ENCODE measurements at places on chromosomes 1 and 21.

- DNase-seq: no peak
Observed at GRCh38 chr1:216154063-216154462, 269.2 kb downstream of the USH2A start.

GRCh38 chr1:225651376-225651871 is 1.5 kb downstream of the ENAH start:
- peak; percentile 20 for DNase-seq

GRCh38 chr21:34343838-34344381 is 19.9 kb upstream of the KCNE2 start:
- DNase-seq: no peak

DNA sequence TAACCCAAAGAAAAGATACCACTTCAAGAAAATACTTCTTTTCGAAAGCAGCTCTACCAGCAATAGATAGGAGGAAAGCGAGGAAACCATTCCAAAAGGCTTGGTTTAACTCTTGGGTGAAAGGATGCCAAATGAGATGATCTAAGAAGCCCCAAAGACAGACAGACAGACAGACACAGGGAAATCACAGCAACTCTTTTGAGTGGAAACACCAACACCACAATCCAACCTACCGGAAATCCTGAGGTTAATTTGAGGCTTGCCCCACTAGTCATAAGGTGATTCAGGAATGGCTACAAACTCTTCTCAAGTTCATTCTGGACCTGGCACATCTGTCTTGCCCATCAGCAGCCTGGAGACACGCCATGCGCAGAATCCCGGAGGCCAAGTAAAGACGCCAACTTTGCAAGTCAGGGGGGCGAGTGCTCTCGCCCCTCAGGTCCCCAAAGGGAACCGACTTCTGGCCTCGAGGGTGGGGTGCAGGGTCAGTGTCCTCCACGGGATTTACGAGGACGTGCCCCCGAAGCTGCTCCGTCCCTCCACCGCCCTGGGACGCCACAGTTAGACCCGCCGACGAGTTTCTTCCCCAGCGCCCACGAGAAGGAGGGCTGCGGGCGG is 778 bp downstream of the EVI5 start:
- DNase-seq: peak; percentile 40

GRCh38 chr1:27122652-27123051 is 32.3 kb downstream of the SLC9A1 start:
- peak; percentile 72 for DNase-seq

DNA sequence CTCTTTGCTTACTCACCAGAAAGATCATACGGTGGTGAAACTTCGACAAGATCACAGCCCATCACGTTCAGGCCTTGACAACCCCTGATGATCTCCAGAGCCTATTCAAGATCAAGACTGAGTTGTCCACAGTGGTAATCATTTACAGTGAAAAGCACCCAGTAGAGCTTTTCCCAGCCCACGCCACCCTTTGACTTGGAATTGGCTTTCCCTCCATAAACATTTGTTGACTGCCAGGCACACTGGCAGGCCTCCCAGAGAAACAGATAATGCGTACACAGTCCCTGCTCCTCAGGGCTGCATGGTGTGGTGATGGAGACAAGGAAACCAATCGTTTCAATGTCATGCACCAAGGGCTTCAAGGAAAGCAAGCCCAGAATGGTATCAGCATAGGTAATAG is 10.1 kb downstream of the AGMAT start:
- DNase-seq: no peak

DNA sequence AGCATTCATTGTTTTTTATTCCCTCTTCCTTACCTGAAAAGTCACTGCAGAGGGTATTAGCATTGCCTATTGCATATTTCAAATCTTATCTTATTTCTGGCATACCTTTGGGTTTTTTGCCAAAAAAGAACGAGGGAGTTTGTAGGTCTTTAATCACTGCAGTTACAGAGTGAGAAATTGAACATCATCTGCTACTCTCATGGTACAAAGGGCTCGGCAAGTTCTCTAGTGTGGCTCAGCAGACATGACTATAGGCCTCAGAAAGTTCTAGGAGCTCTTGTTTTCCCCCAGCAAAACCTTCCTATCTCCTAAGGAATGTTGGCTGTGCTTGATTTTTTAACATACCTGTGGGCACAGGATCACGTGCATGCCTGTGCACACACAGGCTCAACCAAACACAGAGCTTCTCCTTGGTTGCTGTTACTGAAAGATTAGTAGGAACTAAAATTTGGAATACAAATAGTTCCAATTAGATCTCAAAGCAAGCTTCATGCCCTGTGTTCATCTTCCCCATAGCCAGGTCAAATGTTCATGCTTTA is 69.7 kb downstream of the CCDC185 start:
- no peak for DNase-seq

- DNase-seq: no peak
Observed at GRCh38 chr1:57500136-57500830, 76.4 kb upstream of the DAB1 start.

GRCh38 chr1:76153841-76154205 is 79.3 kb downstream of the ST6GALNAC3 start:
- DNase-seq: no peak

- no peak for DNase-seq
Observed at GRCh38 chr1:116352349-116352813, 20.7 kb upstream of the ATP1A1 start.

GRCh38 chr1:230694464-230694863 is 19.5 kb downstream of the AGT start:
- no peak for DNase-seq

DNA sequence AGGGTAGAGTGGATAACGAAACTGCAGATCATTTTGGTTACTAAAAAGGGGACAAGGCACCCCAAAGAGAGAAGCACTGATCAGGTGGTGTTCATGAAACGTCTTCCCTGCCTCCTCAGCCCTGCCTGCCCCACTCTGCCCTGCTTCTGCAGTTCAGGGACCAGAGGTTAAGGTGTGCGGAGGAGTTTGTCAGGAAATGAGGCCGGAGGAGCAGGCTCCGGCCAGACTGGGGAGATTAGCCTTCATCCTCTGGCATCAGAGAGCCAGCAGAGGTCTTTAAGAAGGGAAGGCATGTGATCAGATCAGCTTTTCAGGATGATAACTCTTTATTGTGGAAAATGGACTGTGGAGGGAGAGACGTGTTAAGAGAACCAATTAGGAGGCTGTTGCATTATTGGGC is 291.9 kb upstream of the NR5A2 start:
- DNase-seq: no peak

DNA sequence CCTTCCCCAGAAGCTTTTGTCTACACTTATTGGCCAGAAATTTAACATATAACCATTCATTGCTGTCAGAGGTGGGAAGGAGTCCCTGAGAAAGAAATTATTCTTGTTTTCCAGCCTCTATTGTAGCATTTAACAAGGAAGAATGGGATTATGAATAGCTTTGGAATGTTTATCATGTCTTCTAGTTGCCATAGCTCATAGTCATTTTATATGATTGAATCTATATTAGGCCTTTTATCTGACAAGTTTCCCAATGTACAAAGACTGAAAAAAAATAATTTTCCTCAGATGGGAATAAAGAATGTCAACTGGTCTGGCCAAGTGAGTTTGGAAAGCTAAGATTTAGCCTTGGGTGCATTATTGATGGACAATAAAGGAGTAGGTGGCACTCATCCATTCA is 28.3 kb downstream of the PTPRC start:
- peak; percentile 77 for DNase-seq

- DNase-seq: peak; percentile 20
Observed at GRCh38 chr1:197103300-197103699, 36.2 kb upstream of the F13B start.

DNA sequence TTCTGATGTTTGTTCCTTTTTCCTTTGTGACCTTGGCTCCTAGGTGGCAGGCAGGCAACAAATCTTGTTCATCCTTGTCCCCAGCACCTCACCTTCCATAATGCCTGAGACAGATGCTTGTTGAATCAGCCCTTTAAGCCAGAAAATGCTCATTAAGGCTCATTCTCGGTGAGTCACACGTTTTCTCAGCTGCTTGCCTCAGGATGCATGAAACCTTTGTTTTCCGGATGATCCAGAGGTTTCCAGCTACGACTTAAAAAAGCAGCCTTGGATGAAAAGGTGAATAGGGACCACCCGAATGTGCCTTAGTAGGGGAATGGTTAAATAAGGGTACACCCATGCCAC is 4.6 kb upstream of the ATP13A2 start:
- peak; percentile 58 for DNase-seq

- no peak for DNase-seq
Observed at GRCh38 chr21:31938330-31939301, 65.8 kb downstream of the HUNK start.

DNA sequence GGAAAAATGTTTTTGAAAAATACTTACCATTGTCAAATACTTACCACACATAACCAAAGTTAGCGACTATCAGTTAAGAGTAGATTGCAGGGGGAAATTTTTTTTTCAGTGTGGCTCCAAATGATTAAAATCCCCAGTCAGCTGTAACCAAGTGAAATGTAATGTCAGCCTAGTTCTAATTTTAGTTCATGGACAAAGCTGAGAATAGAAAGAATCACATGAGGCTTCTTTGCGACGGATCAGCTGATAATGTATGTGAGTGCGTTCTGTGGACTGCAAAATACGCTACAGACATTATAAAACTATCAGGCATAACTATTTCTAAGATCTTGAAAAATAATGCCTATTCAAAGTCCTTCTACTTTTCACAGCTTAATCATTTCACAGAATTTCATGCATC is at the start of gene LRRC39:
Gene LRRC39 (minus strand): TSS at position 166 of the 400 bp plus-strand sequence. CDS start 9,740 bp downstream, outside the sequence.
- no peak for DNase-seq

- DNase-seq: no peak
Observed at GRCh38 chr1:155168456-155169210, 4.5 kb downstream of the KRTCAP2 start.

- no peak for DNase-seq
Observed at GRCh38 chr1:94650301-94650700, 108.7 kb upstream of the F3 start.

- DNase-seq: no peak
Observed at GRCh38 chr1:168473126-168473525, 70.7 kb downstream of the XCL2 start.

- no peak for DNase-seq
Observed at GRCh38 chr21:41480086-41480690, 27.8 kb downstream of the TMPRSS2 start.

DNA sequence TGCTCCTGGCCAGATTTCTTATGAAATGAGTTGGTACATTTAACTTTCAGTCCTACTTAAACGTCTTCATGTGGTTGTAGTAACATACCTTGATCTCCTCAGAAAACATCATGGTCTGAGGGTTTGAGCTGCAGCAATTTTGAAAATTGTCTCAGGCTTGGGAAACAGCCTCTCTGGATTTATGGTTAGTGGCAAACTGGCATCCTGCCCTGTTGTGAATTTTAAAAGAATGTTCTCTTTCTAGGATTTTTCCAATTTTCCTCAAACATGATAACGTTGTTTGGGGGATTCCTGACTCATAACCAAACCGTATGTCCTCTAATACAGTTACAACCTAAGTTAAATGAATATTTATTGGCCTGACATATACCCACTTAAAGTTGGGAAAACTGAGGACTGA is 624.4 kb downstream of the LMO4 start:
- DNase-seq: peak; percentile 70

DNA sequence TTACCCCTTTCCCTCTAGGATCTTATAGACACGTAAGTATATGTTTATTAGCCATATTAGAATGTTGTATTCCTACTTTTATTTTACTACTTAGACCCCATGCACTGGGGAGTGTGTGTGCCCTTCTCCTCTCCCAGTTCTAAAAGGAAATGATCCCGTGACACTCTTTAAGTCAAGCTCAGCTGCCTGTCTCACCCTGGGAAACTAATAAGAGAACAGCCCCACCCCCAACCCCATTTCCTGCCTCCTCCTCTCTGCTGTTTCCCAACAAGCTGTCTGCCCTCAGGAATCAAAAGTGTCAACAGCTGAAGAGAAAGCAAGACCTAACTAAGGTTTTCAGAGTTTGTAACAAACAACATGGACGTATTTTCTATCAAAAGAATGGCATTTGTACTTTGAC is 92.6 kb upstream of the VAV3 start:
- DNase-seq: no peak

DNA sequence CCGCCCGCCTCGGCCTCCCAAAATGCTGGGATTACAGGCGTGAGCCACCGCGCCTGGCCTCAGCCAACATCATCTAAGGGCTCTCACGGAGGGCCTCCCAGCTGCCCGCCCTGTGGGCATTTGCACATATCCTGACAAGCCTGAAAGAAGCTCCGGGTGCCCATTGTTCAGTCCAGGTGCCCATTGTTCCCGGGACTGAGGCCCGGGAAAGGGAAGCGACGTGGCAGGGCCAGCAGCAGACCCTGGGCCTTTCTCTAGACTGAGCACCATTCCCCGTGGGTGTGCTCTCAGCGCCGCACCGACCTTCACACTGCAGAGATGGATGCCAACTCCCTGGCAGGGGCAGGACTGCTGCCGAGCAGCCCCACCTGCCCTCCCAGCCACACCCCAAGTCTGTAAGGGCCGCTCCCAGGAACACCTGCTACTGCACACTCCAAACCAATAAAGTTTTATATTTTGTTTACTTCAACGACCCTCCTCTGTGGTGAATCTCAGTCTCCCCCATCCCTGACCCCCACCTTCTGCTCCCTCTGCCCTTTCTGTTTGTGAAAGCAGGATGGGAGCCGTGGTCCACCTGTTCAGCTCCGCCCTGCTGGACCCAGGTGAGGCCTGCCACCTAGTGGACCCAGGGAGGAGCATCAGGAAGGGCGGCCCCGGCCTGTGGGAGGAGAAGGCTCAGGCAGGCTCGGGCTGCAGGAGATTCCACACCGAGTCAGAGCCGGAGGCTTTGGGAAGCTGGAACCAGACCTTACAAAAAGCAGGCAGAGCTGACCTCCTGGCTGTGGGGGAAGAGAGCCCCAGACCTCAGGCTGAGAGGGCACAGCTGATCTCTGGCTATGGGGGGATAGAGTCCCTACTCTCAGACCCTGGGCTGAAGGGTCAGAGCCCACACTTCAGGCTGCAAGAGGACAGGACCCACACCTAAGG is 1.1 kb upstream of the TMEM82 start:
- peak; percentile 47 for DNase-seq

DNA sequence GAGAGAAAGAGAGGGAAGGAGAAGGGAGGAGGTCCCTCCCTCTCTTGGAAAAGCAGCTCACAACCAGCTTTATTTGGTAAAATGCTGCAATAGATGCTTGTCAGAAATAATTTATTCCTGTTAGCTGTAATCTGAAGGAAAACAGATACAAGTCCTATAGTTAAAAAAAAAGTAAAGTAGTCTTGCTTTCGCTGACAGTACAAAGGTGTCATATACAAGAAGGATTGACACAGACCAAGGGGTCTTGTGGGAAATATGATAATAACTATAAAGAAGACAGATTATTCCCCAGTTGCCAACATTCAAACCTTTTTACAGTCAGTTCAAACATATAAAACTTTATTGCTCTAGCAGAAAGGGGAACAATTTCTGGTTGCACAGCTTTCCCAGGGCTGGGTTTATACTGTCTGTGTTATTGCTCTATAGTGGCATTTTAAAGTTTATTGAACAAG is 145.0 kb downstream of the PBX1 start:
- DNase-seq: no peak

DNA sequence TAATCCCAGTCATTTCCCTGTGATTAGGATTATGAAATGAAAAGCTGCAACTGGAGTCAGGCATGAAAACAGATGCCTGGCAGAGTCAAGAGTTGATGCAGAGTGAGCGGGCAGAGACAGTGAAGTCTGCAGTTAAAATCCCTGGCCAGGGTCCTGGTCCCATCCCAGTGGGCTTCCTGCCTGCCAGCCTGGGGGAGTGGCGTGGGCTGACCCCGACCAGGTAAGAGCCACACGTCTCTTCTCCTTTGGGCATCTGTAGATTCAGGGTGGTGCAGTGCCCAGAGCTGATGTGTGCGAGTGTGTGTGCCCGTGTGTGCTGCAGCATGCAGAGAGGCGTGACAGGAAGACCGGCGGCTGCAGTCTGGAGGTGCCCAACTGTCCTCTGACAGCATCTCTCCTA is 6.2 kb upstream of the KIAA1614 start:
- no peak for DNase-seq

GRCh38 chr21:26115899-26116298 is 54.7 kb downstream of the APP start:
- DNase-seq: peak; percentile 39

All from fibroblast of skin of abdomen (primary cell).